PC-9 (cell line): ENCODE measurements at places on chromosomes 7 and 10.

GRCh38 chr10:52836816-52837215, 64.2 kb upstream of the MBL2 start:
- no peak for DNase-seq

- DNase-seq = peak; percentile 44
Observed at GRCh38 chr7:144720149-144720548, 115.7 kb downstream of the TPK1 start.

DNA sequence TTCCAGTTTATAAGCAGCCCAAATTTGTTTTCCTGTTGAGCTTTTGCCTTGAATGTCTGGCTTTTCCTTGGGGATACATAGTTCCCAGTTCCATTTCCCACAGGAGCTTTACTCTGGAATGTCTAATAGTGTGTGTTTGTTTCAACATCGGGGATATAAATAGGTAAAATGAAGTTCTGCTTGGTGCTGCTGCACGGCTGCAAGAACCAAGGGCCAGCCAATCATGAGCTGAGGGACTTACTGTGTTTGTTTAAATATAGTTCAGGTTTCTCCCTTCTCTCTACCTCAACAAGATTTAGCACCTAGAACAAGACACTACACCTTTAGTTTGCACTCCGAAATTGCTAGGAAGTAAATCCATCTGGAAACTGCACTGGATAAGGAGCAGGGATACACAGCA, 43.9 kb downstream of the GRM8 start:
- DNase-seq = no peak

GRCh38 chr7:24135003-24135817, 148.8 kb upstream of the NPY start:
- no peak for DNase-seq

- no peak for DNase-seq
Observed at GRCh38 chr7:122550545-122550944, 148.4 kb downstream of the RNF133 start.

GRCh38 chr7:5226921-5227785, 37.1 kb downstream of the WIPI2 start:
- DNase-seq = no peak

DNA sequence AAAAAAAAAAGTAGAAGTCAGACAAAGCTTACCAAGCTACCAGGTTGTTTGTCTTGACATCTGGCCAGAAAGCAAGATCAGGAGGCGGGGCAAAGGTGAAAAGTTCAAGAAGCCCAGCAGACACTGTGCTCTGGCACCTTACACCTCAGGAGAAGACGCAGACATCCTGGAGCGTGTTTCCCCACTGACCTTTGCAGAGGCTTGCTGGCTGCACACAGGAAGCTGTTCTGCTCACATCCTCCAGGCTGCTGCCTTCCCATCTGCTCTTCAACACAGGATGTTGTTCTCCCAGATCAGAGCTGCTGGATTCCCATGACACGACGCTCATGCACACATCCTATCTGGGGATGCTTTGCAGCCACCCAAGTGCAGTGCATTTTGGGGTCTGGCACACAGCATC, 174.4 kb upstream of the KIAA1217 start:
- no peak for DNase-seq

DNA sequence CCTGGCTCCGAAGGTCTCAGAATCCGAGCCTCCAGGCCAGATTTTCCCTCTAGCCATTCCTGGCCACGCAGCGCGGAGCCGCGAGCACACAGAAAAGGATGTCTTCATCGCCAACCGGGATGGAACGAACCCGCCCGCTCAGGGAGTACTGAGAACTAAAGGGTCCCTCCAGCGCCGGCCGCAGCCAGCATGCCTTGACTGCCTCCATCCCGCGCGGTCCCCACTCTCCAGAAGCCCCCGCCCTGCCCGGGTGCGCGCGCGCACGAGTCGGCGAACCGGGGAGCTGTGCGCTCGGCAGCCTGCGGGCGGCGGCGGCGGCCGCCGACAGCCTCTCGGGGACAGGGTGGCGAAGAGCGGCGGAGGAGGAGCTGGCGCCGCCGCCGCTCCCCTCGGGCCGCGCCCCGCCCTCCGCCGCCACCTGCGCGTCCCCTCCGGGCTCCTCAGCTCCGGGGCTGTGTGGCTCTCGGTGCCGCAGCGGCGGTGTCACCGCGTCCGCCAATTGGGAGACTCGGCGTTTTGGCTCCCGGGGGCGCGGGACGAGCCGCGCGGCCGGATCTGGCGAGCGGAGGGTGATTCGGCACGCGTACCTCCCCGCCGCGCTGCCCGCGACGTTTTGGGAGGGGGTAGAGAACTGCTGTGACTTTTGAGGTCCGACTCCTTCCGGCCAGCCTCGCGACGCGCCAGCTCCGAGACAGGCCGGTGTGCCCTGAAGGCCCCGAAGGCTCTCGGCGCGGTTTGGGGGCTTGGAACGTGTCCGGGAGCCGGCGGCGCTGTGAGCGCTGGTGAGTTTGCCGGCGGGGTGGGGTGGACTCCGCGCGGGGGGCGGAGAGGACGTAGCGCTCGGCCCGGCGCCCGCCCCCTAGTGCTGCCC, 453 bp upstream of the GALNT17 start:
- no peak for DNase-seq

DNA sequence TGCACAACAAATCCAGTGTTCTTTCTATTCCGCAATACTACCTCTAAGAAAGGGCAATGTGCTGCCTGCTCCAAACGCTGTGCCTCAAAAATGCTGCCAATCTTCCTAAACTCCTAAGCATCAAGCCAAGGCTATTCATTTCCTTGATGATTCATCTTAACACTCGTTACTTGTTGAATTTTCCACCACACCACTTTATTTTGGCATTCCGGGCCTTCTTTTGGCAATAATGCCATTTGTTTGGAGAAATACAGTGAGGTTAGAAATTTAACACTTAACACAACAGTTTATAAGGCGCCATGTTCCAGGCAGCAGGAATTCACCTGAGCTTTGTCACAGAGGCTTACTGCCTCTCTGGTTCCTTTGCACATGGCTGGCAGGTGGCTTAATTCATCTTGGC, 82.6 kb upstream of the ABCB5 start:
- DNase-seq = no peak

DNA sequence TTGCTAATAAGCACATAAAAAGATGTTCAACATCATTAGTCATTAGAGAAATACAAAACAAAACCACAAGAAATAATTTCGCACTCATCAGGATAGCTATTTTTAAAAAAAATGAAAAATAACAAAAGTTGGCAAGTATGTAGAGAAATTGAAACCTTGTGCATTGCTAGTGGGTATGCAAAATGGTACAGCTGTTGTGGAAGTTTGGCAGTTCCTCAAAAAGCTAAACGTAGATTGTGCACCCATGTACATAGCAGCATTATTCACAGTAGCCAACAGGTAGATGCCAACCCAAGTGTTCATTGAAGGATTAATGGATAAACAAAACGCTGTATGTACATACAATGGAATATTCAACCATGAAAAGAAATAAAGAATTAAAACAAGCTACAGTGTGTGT, 35.3 kb upstream of the STARD3NL start:
- DNase-seq = no peak

DNA sequence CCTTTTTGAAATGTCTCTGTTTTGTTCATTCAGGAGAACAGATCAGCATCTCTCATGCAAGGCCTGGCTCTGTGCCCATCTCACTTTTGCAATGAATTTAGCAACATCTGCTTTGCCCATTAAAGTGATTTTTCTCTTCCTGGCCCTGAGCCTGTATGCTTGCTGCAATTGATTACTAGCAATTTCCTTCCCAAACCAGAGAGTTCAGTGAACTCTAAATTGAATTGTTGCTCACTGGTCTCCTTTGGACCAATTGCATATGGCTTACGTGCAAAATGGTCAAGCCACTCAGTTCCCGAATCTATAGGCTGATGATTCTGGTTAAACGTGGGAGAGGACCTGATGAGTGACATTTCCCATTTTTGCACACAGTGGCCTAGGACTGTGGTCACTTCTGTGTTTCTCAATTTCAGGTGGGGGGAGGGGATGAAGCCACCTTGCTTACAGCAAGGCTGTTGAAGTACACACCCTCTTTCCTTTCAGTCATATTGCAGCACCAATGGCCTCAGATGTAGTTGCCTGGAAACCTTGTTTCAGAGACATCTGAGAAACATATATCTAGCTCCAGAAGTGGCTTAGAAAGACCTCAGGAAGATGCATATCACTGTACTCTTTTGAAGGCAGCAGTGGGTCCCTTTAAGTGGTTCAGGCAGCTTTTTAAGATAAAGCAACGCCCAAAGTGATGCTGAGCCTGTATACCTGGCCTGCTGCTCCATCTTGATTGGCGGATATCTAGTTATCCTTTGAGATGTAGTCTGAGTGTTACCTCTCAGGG, 201.4 kb downstream of the PTEN start:
- no peak for DNase-seq

DNA sequence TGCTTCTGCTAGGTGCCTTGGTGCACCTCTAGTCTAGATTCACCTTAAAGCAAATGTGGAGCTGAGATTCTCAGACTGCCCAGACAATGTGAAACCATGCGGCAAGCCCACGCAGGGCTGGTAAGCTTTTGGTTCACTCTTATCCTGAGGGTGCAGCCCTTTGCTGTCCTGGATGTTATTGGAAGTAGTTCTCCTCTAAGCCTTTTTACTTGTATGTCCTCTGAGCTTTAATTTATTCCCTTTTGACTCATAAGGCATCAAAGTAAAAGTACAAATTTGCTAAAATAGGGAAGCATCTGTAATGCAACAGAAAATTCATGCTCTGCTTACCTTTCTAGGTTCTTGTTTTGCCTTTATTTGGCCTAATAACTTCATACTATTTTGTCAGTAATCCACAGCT, 186.8 kb downstream of the MACC1 start:
- no peak for DNase-seq

GRCh38 chr10:133163889-133164815, 4.1 kb downstream of the KNDC1 start:
- DNase-seq = no peak

- no peak for DNase-seq
Observed at GRCh38 chr10:92241158-92241500, 49.7 kb downstream of the CPEB3 start.

GRCh38 chr10:49602380-49603023, 7.6 kb upstream of the SLC18A3 start:
- DNase-seq = no peak

GRCh38 chr10:6035101-6035834, 26.9 kb downstream of the IL2RA start:
- no peak for DNase-seq

- no peak for DNase-seq
Observed at GRCh38 chr10:74882427-74882826, 56.0 kb downstream of the KAT6B start.

DNA sequence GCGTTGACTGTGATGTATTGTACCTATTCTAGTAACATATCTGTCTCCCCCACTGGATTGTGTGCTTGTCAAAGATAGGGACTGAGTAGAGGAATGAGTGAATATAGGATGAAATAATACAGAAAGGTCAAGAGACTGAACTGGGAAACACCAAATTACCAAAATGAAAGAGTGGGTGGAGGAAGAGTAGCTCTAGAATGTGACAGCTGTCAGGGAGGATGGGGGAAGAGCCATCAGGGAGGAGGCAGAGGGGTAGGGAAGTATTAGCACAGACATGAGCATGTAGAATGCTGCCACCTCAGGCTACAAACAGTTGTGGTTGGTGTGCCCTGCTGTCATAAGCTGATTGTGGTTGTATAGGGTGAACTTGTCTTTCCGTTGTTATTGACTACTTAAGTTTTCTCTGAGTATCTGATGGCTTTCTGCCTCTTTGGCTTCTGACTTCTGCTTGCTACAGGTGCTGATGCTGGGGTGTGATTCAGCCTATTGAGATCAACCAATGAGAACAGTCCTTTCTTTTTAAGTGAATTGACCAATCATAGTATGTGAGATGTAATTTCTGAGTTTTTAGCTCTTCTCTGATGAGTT, 5.6 kb downstream of the CCSER2 start:
- DNase-seq = no peak

GRCh38 chr10:77099136-77099535, 538.5 kb downstream of the KCNMA1 start:
- no peak for DNase-seq

DNA sequence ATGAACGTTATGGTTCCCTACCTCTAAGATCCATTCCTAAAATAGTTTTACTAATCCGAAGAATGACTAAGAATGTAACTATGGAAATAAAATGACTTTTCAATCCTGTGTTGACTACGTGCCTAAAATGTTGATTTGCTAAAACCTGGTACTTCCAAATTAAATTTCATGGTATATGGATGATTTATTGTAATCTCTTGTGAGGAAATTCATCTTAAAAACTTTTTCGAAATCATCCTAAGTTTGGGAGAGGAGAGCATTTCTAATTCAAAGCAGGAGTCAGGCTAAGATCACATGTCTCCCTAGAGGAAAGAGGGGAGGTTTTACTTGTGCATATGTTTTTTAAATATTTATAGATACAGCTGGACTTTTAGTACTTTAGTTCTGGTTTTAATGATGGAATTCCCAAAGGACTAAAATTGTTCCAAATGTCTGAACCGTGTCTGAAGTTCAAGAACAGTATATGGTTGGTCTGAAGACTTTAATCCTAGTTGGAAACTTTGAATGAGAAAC, 483.9 kb downstream of the AUTS2 start:
- DNase-seq = no peak

DNA sequence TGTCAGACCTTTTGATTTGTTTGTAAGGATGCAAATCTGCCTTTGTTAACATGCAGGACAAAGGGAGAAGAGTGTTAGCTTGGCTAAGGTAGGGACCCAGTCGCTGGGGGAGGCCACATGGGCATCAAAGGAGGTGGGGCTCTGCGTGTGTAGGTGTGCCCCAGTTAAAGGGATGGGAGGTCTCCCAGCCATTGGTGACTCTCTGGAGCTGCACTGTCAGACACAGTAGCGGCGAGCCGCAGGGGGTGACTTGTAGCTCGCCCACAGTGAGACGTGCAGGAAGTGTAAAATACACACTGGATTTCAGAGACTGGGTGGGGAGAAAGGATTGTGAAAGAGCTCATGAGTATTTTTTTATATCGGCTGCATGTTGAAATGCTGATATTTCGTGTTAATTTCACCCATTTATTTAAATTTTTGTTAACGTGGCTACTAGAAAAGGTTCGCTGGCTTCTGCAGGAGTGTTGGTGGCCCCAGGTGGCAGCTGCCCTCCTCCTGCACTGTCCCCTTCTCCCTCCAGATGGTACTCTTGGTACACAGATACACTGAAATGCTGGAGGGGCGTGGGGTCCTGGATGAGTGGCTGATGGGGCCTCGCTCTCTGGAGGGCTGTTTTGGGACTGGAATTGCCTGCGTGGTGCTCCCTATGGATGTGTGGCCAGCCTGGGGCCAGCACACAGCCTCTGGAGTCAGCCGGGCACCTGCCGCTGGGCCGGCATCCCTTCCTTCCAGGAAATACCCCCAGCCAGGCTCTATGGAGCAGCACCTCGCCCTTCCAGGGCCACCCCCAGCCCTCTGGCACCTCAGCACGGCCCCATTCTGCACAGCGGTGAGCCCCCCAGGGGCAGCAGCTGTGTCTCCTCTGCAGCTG, 59.2 kb downstream of the LHPP start:
- DNase-seq = no peak
